ENCODE measurements at places on chromosomes 11 and 22.
A peak's percentile ranks its signal among the peaks of the same experiment; 100 is the strongest.

DNA sequence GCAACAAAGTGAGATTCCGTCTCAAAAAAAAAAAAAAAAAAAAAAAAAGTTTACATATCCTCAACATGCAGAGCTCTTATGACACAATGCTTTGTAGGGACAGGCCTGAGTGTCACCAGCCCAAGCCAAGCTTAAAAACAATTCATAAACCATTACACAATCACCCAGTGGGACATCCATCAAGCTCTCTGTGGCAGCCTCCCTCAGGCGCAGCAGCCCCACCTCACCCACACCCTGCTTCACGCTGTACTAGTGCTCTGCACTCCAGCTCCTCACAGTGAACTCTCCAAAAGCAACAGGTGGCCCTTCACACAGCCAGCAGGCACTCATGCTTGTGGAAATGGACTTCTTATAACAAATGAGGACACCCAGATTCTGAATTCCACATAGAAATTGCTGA lies 3.5 kb upstream of the FOXRED2 start:
- no peak for DNase-seq

DNA sequence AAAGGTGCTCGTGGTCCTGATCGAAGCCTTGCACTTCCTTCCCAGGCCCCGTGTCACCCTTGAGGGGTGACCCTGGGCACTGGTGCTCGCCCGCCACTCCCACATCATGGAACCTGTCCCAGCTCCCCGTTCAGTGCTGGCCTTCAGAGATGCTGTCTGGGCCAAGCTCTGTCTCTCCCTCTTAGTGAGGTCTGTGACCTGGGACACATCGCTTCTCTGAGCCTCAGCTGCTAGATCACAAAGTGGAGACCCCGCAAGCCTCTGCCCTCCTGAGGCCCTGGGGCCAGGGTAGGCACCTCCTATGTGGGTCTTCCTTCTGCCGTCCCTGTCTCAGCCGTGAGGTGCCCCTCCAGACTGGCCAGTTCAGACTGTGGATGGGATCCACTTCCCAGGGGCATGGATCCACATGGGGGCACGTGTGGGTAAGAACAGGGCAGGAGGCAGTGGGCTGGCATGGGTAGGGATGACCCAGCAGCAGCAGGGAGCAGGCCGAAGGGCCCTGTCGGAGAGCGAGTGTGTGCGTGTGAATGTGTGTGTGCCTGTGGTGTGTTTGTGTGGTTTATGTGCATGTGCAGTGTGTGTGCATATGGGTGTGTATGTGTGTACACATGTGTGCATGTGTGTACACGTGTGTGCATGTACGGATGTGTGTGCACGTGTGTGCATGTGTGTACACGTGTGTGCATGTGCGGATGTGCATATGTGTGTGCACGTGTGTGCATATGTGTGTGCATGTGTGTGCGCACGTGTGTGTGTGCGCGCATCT lies 1073.7 kb downstream of the BRD1 start:
- no peak for DNase-seq

DNA sequence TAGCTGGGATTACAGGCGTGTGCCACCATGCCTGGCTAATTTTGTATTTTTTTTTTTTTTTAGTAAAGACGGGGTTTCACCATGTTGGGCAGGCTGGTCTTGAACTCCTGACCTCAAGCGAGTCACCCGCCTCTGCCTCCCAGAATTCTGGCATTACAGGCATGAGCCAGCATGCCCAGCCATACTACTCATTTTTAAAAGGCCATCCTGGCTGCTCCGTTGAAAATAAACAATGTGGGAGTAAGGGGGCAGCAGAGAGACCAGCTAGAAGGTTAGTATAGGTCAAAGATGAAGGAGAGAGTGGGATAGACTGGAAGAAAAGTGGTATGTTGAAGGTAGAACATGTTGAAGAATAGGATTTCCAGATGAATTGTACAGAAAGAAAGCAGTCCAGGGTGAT lies 17.6 kb upstream of the LIN7C start:
- DNase-seq = no peak

DNA sequence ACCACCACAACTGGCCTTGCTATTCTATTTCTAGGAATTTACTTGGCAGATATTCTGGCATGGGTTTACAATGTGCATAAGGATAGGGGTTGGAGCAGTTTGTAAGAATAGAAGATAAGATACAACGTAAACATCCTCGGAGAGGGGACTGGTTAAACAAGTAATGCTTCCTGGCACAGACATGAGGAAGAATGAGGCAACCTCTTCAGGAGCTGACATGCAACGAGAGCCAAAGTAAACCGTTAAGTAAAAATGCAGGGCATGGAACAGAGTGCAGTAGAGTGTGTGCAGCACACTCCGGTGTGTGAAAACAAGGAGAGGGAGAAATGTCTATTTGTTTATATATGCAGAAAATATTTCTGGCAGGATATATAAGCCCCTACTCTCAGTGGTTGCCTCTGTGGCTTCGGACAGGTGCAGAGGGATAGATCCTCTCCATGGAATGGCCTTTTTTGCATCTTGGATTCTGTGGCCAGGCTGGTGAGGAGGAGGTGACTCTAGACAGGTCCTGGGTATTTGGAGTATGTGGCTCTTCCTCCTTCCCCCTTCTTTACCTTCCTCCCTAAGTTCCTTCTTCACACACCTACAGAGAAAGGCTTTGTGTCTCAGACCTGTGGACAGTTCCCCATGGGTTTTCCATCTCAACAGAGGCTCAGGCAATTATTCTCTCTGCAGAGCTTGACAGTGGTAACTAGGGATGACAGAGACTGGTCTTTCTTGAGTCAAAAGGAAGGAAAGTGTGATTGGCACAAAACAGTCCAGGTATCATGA lies 2.5 kb downstream of the RAB36 start:
- DNase-seq = no peak

- no peak for DNase-seq
Measured at GRCh38 chr11:126393143-126393542, 37.7 kb downstream of the ST3GAL4 start.

DNA sequence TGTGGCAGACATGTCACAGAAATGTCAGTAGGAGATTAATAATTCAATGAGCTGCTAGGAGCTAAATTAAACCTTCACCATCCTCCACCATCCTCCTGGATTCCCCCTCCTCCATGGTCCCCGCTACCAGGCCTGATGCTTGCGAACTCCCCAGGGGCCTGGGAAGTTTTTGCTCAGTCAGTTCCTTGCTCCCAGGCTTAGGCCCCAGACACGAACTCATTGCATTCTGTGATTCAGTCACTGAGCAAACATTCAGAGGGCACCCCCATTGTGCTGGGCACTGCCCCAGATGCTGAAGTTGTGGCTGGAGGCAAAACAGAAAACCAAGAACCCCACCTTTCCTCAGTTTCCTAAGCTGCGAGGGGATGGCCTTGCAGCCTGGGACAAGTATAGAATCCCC lies 14.3 kb downstream of the NPTXR start:
- DNase-seq = no peak

DNA sequence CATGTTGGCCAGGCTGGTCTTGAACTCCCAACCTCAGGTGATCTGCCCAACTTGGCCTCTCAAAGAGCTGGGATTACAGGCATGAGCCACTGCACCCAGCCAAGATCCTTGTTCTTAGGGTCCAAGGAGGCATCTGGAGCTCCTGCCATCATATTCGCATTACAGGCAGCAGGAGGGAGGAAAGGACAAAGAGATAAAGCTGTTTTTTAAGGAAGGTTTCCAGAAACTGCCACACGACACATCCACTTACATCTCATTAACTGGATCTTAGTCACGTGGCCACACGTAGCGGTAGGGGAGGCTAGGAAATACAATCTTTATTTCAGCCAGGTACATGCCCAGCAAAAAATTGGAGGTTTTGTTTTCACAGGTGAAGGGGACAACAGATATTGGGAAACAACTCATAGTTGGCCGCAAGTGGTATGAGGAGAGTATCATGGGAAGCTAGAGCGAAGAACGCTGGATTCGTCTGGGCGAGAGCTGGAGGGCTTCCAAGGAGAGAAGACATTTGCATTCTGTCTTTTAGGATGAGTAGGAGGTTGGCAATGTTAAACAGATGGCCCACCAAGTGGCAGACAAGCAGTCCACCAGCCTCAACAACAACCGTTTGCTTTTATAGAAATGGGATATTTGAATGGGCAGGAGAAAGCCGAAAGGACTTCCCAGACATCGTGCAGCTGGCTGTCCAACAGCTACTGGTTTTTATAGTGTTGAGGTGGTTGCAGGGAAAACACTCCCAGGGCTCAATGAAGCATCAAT lies 39.2 kb upstream of the DMC1 start:
- no peak for DNase-seq

- no peak for DNase-seq
Measured at GRCh38 chr22:33401291-33401690, 343.1 kb upstream of the SYN3 start.

DNA sequence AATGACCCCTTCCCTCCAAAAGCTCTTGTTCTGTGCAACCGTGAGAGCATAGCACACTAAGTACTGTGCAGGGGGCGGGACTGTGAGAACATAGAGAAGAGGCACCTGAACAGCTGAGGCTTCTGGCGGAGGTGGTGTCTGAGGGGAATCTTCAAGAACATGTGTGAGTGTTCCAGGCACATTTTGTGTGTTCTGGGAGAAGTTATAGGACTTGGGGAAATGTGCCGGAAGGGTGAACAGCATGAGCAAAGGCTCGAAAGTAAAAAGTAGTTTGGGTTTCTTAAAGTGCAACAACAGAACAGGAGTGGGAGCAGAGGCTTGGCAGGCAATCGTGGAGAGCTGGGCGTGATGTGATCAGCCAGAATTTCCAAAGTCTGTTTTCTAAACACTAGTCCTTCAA lies 12.4 kb upstream of the SYN3 start:
- DNase-seq = peak; percentile 25

GRCh38 chr11:129273944-129274711 lies 82.0 kb upstream of the ARHGAP32 start:
- no peak for DNase-seq

DNA sequence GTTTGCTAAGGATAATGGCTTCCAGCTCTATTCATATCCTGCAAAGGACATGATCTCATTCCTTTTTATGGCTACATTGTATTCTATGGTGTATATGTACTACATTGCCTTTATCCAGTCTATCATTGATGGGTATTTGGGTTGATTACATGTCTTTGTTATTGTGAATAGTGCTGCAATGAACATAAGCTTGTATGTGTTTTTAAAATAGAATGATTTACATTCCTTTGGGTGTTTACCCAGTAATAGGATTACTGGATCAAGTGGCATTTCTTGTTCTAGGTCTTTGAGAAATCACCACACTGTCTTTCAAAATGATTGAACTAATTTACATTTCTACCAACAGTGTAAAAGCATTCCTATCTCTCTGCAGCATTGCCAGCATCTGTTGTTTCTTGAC lies 6.0 kb upstream of the MS4A6E start:
- no peak for DNase-seq

DNA sequence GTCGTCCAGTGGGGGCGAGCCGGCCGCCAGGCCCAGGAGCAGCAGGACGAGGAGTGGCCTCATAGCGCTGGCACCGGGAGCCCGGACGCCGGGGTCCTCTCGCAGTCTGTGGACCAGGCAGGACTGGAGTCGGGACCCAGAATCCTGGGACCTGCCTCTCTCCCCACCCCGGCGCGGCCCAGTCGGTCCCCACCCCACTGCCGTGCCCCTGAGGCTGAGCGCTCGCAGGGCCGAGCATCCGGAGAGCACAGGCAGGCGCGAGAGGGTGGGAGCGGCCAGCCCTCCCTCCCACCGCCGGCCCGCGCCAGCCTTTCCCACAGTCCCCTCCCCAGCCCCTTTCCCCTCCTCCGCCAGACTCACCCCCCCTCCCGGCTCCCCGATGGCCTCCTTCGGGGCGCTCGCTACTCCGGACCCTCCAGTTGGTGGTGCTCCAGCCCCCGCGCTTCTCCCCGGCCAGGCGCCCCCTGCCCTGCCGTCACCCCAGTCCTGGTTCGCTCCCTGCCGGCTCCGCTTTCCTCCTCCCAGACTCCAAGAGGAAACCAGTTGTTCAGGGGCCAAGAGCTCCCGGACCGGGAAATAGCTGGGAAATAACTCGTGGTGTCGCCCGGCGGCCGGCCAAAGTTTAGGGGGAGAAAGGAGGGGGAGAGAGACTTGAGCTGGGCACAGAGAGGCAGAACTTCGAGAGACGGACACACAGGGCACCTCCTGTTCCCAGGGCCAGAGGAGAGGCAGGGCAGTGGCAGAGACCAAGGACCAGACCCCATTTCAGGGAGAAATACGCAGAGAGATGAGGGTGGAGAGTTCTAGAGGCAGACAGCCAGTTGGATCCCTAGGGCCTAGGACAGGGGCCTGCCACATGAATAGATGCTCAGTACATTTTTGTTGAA lies at the start of gene C1QTNF5:
TSS of gene C1QTNF5 (minus strand) at position 549 of the 887 bp plus-strand sequence. CDS start at position 63, 486 bp downstream.
- peak; percentile 61 for DNase-seq

GRCh38 chr22:23178512-23179254 lies 1.6 kb upstream of the BCR start:
- no peak for DNase-seq

DNA sequence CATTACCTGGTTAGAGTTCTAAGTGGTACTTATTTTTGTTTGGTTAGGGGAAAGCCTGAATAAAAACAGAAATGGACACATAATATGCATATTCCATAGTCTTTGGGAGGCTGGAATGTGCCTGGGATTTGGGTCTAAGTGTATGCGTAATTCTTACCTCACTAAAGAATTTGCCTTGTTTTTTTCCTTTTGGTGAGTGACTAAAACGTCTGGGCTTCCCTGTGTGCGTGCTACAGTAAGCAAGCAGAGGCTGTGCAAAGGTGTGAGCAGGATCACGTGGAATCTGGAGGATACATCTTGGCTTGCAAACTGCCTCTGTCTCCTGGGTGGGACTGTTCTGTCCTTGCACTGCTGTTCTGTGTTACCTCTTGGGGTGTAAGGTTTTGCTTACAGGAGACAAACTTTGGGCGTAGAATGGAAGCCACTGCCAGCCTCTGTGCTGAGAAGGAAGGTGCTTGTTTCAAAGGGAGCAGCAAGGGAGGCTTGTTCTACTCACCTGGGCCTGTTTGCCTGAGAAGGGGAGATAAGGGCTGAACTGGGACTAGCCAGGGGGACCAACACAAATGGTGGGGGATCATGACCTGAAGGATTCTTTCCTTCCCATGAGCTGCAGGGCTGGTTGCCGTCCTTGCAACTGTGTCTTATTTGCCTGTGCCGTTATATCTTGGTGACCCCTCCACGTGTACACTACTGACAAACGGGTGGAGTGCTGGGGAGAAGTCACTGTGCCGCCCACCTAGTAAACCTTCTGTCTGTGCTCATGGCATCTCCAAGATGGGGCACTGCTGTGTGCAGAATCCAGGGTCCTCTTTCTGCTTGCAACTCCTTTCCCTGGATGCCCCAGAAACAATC lies 4.5 kb downstream of the NEAT1 start:
- no peak for DNase-seq

DNA sequence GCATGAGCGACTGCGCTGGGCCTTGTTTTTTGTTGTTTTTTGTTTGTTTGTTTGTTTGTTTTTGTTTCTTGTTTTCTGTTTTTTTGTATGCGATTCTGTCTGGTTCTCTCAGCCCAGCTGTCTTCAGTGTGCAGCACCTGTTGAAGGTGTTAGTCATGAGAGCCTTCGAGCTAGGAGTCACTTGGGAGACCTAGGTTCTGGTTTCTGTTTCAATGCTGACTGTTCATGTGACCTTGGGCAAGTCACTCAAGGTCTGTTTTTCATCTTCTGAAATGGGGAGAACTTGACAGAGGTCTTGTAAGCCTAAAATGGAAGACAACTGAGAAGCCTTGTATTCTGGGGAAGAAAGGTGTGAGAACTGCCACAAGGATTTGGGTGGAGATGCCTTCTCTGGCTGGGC lies 1.8 kb downstream of the DCPS start:
- no peak for DNase-seq
